Fibroblast of villous mesenchyme (primary cell): ENCODE measurements at places on chromosomes 13 and 19.

GRCh38 chr19:42054205-42054604 lies 15.8 kb downstream of the GRIK5 start:
- DNase-seq = no peak

DNA sequence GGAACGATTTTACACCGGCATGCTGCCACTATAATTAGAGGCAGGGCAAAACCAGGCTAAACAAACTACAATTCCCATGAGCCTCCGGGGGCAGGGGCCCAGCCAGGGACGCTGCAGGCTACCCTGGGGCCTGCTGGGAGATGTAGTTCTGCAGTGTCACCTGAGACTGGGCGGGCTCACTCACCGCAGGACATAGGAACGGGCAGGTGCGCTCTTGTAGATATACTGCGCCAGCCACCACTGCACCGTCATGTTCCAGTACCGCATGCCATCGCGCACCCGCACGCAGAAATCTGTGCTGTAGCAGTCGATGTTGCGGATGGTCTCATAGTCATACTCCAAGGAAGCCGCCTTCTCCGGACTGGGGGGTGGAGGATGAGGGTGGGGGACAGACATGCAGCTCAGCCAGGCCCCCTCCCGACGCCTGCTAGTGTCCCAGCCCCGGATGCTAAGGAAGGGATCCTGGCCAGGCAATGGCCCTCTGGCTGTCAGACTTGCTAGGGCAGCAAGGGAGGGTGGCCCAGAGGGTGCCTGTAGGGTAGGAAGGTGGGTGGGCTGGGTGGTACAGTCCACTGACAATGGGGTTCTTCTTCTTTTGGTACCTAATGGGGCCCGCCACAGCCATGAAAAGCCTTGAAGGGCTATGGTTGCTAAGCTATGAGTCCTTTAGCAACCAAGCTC lies 5.8 kb upstream of the TMC4 start:
- DNase-seq = no peak

DNA sequence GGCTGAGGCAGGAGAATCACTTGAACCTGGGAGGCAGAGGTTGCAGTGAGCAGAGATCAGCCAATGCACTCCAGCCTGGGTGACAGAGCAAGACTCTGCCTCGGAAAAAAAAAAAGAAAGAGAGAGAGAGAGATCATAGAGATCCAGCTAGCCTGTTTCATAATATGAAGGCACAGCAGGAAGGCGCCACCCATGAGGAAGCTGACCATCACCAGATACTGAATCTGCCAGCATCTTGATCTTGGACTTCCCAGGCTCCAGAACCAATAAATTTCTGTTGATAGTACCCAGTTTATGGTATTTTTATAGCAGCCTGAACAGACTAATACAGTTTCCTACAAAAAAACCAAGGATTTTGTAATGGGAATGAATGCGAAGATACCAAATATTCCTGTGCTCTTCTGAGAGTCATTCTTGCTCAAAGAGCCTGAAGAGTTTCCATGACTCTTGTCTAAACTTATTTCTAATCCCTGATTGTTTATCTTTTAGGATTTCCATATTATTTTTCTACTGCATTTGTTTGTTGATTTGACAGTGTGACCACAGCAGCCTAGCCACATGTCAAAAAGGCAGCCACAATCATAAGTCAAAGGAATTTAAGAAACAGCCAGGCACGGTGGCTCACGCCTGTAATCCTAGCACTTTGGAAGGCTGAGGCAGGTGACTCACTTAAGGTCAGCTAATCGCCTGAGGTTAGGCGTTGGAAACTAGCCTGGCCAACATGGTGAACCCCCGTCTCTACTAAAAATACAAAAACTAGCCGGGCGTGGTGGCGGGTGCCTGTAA lies 37.7 kb upstream of the PDCD5 start:
- peak; percentile 64 for DNase-seq

DNA sequence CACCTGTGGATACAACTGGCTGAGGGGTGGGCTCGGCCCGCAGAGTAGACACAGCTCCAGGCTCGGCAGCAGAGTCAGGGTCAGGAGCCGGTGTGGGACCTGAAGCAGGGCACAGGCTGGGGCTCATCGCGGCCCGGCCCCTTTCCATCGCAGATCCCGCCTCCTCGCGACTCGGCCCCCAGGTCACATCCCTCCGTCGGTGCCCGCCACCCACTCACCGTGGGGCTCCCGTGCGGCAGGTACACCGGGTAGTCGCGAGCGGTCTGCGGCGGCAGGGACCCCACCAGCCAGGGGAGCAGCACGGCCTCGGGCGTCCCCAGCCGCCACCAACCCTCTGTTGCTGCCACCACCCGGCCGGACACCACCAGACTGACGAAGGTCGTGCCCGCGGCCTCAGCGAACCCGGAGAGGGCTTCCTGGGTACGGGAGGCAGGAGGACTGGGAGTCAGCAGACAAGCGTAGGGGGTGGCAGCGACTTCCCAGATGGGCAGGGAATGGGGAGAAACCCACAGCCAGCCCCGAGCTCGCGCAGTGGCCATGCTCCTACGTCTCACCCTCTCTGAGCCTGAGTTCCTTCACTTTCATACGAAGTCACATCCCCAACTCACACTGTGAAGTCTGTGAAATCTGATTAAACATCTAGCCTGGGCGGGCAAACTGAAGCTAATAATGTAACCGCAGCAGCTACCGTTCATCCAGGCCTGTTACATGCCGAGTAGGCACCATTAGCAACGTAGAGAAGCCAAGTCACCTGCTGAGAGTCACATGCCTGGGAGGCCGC lies 3.7 kb downstream of the FUZ start:
- DNase-seq = no peak

DNA sequence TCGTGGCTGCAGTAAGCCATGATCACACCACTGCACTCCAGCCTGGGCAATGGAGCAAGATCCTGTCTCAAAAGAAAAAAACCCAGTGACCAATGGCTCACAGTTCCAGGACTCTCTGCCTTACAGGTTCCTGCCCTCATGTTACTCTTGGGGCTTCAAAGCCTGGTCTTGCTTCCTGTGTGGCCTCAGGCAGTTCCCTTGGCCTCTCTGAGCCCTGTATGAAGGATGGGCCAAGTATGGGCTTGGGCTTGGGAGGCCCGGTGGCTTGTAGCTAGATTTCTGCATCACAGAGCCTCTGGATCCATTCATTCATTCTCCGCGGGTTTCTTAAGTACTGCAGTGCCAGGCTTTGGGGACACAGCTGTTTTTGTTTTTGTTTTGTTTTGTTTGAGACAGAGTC lies 780 bp upstream of the TSPAN16 start:
- DNase-seq = no peak

DNA sequence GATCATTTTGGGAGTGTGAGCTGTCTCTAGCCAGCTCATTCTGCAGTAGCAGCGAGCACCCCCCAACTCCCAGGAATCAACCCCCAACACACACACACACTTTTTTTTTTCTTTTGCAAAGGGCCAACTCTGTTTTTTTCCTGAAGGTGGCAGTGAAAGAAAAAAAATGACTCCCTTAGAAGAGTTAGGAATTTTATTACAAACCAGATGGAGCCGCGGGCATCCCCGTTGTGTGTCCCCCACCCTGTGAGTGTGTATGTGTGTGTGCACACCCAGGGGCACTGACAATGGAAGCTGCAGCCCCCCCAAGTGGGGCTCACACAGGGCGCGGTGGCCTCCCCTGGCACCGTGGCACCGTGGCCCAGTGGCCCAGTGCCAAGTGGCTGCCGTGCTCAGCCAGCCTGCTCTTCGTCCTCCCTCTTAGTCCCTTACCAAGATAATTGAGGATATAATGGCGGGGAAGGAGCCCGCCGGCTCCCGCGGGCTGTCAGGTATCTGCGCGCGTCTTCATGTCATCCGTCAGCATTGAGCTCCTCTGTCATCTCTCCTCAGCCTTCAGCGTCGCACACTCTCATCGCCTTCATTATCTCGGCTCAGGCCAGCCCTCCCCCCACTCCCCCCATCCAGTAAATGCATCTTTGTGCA lies 314.1 kb downstream of the ZNF536 start:
- DNase-seq = no peak

GRCh38 chr13:37534676-37535075 lies 63.9 kb downstream of the POSTN start:
- DNase-seq = no peak

DNA sequence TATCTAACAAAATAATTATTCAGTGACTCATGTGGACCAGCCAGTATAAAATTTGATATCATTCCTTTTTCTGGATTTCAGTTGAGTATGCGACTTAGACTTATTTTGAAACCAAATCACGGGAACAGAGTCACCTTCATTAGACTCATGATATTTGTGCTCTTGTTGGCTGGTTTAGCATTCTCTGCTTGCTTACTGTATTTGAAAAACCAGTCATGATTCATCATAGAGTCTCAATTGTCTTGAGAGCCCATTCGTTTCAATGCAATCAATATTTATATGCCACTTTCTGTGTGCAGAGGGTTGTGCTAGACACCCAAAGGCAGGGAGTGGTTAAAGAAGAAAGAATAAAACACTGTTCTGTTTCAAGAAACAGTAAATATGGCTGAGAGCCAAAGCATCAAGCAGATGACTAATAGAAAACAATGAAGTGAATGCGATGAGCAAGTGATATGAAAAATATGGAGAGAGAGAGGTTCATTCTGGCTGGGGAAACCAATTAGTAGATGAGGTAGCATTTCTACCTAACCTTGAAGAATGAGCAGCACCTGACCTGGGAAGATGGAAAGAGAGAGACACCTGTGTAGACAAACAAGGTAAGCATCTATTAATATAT lies 99.6 kb upstream of the MBNL2 start:
- peak; percentile 68 for DNase-seq

GRCh38 chr13:45257638-45258333 lies 56.9 kb upstream of the KCTD4 start:
- DNase-seq = no peak

GRCh38 chr13:27708325-27708724 lies 84.0 kb upstream of the GSX1 start:
- no peak for DNase-seq

- DNase-seq = peak; percentile 92
Observed at GRCh38 chr19:677201-677600, 1.0 kb downstream of the FSTL3 start.

DNA sequence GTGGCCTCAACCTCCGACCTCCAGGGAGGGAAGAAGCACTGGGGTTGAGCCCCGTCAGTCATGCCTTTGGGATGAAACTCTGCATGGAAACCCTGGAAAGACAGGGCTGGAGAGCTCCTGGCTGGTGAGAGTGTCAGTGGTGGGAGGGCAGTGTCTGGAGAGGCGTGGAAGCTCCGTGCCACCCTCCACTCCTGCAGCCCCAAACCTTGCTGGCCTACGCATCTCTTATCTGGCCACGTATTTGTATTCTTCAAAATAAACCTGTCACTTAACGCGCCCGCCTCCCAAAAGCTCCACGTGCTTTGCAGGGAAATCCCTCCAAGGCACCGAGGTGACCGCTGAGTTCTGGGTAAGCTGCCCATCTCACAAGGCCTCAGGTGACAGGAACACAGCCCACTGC lies 84.3 kb downstream of the TEX29 start:
- DNase-seq = no peak

DNA sequence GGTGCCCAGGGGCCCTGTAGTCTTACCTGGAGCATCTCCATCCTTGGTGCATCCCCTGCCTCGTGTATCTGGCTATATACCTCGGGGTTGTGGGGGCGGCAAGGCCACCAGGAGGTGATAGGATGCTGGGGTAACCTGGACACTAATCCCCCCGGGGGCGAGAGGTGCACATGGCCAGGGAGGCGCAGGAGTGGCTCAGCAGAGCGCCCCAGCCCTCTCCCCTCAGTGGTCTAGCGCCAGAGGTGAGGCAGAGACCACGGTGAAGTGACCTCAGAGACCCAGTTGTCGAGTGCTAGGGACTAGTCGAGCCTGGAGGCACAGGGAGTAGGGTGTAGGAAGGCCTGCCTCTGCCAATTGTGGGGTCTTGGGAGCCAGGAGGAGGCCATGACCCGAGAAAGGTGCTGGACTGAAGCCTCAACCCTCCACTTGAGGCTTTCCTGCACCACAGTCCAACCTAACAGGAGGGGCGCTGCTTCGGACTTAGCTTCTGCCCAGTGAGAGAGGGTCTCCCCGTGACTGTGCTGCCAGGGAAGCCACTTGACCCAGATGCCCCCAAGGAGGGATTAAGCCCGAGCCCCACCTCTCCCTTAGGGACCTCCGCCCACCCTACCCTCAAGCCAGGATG lies at the start of gene LHB:
Gene LHB (minus strand): TSS at position 51 of the 625 bp plus-strand sequence. CDS start 10 bp downstream, at position 41.
- DNase-seq = no peak

DNA sequence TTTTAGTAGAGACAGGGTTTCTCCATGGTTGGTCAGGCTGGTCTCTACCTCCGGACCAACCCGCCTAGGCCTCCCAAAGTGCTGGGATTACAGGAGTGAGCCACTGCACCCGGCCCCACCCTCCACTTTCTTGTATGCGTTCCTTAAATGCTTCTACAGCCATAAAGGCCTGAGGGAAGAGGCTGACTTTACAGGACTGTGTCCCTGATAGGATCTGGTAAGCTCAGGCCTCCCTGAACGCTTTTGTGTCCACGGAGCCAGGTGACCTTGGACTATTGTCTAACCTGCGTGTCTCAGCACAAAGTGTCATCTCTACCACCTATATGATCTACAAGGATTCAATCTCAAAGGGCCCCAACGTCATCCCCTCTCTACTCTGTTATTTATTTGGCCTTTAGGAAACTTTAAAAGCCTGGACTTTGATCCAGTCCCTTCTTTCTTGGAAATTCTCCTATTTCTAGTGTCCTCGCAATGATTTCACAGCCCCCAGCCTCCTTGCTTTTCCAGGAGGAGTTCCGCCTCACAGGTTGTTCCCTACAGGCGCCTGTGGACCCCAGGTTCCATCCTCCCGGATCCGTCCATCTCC lies 701 bp downstream of the ZNF552 start:
- DNase-seq = no peak

GRCh38 chr13:28324181-28324789 lies 170.6 kb downstream of the FLT1 start:
- peak; percentile 81 for DNase-seq

DNA sequence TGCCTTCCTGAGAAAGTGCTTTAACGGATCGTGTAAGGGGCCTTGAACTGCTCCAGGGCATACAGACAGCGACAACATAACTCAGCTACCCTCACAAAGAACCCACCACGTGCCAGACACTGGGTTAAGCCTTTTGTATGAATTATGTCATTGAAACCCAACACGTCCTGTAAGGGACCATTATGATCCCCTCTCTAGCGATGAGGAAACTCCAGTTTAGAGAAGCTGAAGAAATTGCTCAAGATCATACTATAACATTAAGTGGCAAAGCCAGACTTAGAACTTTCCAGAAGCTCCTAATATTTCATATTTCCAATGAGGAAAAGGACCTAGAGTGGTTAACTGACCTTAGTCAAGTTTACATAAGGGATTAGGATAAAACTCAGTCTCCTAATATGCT lies 57.0 kb upstream of the RAP2A start:
- no peak for DNase-seq
